Epithelial cell of proximal tubule (primary cell): ENCODE measurements at places on chromosomes 2 and 18.

DNA sequence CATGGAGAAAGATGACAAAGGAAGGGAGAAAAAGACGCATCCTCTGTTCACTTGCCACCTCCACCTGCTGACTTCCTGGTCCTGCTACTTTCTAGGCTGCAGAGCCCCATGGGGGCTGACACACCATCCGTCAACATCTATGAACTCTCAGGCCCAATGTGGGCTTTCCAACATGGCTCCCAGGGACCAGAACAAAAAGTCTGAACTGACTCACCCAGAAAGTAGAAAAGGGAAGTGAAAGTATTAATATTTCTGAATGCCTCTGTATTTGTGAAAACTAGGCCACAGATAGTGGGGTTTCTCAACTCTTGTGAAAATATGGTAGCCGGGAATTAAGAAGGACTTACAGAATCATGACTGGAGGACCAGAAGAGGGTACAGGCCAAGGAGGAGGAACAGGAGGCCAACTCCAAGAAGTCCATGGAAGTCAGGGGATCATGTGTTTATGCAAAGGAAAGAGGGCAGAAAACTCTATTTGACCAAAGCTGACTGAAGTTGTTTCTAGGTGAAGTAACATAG is 123.1 kb upstream of the CAB39 start:
- DNase-seq: no peak

- no peak for DNase-seq
Observed at GRCh38 chr2:20025065-20025786, 12.8 kb upstream of the MATN3 start.

DNA sequence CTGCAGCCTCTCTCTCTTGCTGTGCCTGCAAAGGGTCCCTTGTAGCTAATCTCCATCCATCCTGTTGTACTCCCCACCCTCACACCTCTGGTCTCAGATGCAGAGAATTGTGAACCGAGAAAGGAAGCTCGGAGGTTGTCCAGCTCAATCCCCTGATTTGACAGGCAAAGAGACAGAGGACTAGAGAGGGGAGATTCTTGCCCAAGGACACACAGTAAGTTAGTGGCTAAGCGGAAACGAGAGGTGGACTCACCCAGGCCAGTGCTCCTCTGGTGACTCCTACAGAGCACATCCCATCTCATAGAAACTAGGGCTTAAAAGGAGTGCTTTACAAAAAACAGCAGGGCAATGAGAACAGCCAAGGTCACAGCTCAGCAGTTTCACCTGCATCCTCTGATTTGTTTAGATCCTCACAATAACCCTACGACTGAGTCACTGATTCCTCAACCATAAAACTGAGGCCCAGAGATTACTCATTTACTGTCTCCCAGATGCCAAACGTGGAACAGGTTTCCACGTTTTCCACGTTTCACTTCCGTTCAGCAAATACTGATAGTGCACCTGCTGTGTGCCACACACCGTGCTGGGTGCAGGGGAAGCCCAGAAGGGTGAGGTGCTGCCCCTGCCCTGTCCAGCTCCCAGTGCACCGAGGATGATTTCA is 22.1 kb downstream of the EHD3 start:
- DNase-seq: peak; percentile 82

DNA sequence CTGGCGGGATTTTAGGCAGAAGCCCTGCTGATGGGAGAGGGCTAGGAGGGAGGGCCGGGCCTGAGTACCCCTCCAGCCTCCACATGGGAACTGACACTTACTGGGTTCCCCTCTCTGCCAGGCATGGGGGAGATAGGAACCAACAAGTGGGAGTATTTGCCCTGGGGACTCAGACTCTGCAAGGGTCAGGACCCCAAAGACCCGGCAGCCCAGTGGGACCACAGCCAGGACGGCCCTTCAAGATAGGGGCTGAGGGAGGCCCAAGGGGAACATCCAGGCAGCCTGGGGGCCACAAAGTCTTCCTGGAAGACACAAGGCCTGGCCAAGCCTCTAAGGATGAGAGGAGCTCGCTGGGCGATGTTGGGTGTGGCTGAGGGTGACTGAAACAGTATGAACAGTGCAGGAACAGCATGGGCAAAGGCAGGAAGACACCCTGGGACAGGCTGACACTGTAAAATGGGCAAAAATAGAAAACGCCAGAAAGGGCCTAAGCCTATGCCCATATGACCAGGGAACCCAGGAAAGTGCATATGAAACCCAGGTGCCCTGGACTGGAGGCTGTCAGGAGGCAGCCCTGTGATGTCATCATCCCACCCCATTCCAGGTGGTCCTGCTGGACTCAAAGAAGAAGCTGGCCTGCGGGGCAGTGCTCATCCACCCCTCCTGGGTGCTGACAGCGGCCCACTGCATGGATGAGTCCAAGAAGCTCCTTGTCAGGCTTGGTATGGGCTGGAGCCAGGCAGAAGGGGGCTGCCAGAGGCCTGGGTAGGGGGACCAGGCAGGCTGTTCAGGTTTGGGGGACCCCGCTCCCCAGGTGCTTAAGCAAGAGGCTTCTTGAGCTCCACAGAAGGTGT is 8.5 kb downstream of the PROC start:
- DNase-seq: no peak

DNA sequence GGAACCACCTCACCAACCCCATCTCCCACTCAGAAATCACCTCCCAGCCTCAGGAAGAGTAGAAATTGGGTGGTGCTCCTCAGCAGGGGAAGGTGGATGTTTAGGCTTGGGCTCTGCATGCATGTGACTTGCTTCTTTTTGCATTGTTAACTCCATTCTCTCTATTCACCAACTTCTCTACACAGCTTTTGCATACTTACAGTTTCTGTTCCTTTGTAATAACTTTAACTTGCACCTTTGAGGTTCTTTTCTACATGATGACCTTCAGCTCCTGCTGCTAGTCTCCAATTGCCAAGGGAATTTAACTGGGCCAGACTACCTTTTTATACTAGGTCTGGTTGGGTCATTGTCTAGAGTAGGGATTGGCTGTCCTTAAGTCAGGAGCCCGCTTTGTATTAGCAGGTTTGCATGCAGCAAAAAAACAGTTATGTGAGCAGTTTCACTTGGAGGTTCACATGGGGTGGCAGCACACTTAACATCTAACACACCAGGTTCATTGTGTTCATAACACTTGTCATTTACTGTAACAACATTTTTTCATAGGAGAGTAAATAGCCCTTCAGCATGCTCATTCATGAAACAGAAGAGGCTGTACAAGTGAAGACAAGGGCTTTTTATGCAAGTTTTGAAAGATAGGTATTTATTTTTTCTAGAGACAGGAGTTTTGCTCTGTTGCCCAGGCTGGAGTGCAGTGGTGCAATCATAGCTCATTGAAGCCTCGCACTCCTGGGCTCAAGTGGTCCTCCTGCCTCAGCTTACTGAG is 12.0 kb downstream of the MRPL35 start:
- no peak for DNase-seq

- no peak for DNase-seq
Observed at GRCh38 chr2:58938988-58939387, 697.9 kb upstream of the FANCL start.

GRCh38 chr18:67232991-67233390 is 283.5 kb downstream of the DSEL start:
- no peak for DNase-seq

DNA sequence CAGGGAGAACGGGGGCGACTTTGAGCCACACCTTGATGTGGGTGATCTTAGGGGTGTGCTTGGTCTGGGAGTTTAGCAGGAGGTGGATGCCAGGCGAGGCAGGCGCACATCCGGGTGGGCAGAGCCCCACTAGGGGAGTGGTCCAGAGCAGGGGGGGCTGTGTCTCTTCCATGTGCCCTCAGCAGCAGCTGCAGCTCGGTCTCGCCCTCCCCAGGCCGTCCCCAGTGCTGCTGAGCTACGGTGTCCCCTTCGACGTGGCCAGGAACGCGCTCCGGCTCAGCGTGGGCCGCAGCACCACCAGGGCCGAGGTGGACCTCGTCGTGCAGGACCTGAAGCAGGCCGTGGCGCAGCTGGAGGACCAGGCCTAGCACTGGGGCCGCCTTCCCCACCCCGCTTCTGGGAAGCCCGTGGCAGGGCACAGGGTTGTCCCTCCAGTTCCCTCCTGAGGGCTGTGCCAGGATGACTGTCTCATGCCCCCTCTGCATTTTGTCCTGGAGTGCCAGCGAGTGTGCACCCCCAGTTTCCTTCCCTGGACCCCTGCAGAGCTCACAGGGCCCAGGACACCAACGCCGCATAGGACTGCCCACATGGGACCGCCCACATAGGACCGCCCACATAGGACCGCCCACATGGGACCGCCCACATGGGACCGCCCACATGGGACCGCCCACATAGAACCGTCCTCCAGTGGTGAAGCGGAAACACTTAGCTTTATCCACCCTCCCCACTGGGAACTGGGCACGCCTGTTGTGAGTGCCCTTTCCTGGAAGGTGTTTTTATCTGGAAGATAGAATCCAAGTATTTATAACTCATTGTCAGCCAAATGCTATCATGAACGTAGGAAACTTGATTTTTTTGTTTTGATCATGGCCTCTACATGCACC is 1.9 kb upstream of the ESPNL start:
- no peak for DNase-seq

DNA sequence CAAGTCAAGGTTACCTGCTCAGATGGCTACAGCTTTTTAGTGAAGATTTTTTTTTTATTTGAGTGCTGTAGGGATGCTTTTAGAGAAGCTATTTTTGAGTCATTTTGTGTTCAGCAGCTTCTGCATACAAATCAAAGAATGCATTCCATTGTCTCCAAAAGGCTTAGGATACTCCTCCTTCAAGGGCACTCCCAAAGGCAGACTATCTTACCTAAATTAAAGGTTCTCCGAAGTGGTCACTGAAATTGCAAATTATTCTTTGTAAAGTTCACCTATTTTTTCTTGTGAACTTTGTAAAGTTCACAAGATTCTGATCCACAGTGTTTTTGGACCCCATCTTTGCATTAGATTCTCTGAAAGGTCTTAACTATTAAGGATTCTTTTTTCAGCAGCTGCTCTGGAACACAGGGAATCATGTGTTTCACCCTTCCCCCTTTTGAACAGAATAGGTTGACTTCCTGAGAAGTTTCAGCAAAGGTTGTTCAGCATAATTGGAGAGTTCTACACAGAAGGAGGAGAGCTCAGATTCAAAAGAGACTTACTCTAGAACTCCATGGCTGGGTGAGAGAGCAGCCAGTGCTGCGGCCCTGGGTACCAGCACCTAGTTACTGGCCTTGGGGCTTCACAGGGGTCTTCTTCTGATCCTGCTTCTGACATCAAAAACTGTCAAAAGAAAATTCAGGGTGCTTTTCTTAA is 14.5 kb downstream of the CLIP4 start:
- DNase-seq: no peak

GRCh38 chr2:108586631-108587030 is 52.4 kb downstream of the LIMS1 start:
- DNase-seq: no peak

DNA sequence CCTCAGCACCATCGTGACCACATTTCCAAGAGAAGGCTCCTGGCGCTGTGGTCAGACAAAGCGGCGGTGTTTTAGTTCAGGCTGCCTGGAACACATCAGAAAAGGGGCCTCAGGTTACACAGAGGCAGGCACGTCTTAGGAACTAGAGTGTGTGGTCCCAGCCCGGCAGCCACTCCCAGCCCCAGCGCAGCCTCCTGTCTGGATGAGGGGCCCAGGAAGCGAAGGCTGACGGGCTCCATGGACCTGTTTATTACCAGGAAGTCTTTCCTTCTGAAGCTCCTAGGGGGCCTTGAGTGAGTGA is 10.0 kb upstream of the GPR55 start:
- DNase-seq: no peak

DNA sequence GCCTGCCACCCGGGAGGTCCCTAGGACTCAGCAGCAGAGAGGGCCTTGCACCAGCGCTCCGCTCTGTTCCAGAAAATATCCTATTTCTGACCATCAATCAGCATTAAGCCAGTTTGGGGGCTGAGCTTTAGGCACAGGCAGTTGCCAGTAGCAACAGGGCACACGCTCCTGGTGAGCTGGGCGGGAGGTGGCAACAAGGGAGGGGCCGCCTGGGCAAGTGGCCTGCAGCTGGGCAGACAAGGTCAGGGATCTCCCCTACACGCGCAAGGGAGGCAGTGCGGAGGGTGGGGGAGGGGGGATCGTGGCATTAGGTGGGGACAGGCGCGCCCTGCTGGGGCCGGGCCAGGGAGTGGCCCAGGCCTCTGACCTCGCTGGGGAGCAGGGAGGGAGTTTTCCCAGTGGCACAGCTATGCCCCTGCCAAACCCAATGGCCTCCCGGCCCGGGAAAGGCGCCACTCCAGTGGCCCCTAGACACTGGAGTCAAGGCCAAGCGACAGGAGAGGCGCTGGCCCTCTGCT is 302.8 kb downstream of the NCKAP5 start:
- no peak for DNase-seq

- no peak for DNase-seq
Observed at GRCh38 chr2:238952261-238952919, 104.5 kb downstream of the TWIST2 start.

DNA sequence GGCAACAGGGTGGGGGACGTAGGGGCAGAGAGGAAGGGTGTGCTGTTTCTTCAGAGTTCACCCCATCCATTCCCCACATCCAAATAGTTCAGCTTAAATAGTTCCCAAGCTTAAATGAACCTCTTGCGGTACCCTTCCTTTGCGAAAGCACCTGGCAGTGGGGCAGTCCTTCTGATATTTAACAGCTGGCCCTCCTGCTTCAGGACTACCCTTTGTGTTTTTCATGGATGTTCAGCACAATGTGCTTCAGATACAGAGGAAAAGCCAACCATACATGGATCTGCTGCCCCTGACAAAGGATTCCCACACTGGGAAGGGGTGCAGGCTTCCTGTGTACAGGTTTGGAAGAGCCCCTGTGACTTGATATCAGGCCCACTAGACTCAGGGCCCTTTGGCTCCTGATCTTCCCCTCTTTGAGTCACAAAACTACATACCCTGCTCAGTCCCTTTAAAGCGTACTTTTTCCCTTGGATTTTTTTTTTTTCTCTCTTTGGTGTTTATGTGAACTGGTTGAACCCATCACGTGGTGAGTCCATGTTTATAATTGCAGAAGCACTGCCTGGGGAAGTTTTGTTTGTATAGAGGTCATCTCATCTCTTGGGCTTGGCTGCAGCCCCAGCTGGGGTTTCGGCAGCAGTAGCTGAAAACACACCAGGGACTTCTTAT is 45.3 kb upstream of the IGFBP5 start:
- DNase-seq: no peak

GRCh38 chr2:9797086-9797485 is 46.2 kb upstream of the TAF1B start:
- no peak for DNase-seq

DNA sequence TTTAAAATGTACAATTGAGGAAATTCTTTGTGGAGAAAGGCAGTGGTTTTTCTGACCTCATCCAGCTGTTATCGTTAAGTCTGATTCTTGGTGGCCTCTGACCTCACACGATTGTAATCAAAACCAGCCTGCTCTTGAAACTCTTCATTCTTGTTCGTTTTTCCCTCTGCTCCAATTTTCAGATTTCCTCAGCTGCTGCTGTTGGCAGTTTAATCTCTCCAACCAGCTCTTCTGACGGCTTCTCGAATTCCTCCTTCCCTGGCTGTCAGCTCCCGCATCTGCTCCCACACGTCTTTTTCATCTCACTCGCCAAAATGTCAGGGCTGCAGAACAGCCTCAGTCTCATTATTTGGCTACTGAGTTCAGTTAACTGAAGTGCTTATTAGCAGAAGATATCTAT is 136.1 kb downstream of the DCDC2C start:
- DNase-seq: no peak
